ENCODE measurements at places on chromosomes 2 and 18.

GRCh38 chr2:54049365-54049764 lies 66.0 kb upstream of the ACYP2 start:
- DNase-seq, result no peak

DNA sequence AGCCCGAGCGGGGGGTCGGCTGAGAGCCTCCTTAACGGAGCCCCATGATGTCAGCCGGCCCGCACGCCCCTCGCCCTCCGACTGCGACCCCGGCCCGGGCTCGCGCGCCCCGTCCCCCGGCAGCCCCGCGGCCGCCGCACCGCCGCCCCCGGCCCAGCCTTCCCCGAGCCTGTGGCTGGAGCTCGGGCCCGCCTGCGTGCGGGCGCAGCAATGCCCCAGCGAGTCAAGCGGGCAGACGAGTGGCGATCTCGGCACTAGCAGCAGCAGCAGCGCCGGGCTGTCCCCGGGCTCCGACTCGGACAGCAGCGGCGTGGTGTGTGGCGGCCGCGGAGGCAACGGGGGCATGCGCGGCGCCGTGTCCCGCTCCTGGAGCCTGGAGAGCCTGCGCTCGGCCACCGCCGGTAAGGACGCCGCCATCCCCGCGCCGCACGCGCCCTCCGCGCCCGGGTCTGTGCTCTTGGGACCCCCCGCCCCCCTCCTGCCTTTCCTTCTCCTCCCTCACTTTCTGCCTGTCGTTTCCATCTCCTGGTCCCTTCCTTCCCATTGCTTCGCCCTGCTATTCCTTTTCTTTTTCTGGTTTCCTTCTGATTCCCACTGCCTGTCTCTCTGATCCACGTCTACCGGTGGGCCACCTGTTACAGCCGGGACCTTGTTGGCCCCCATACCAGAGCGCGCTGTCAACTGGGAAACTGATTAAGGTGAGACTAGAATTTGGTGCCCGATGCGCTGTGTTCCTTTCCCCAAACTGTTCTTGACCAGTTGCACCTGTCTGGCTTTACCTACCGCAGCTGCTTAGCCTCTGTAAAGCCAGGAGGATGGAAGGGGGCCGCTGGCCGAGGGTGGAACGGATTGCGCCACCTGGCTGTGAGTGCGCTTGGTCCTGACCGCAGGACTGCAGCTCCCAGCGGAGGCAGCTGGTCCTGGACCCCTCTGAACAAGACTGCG lies 127.4 kb downstream of the ARHGEF4 start:
- DNase-seq, result no peak

- no peak for DNase-seq
These were observed 432.0 kb downstream of the CCDC85A start for GRCh38 chr2:56615760-56616159.

- DNase-seq, result no peak
These were observed 57.8 kb downstream of the GALNT1 start for GRCh38 chr18:35639296-35639695.

DNA sequence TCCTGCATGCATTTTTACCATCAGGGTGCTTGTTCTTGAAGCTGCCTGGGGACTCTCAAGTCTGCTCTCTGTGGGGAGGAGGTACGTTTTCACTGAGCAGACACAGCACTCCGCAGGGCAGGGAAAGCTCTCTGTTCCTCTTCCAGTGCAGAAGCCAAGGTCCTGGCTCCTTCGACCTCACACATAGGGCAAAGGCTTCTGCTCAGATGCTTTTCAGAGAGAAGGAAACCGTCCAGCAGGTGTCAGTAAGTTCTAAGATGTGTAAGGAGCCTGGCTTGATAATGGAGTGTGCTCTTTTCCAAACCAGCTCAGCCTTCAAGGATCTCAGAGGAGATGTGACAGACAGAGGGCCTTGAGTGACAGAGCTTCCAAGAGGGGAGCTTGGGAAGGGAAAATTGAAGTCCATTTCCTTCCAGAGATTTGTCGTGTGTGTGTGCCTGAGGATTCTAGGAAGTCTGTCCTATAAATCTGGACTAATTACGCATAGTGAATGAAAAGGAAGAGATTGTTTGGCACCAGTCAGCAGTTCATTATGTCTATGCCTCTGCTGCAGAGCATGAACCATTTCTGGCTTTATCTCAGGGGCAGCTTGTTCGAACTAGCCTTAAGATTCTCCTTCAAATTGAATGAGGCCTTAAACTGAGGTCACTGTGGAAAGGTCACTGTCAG lies 67.3 kb upstream of the UPP2 start:
- DNase-seq, result no peak

DNA sequence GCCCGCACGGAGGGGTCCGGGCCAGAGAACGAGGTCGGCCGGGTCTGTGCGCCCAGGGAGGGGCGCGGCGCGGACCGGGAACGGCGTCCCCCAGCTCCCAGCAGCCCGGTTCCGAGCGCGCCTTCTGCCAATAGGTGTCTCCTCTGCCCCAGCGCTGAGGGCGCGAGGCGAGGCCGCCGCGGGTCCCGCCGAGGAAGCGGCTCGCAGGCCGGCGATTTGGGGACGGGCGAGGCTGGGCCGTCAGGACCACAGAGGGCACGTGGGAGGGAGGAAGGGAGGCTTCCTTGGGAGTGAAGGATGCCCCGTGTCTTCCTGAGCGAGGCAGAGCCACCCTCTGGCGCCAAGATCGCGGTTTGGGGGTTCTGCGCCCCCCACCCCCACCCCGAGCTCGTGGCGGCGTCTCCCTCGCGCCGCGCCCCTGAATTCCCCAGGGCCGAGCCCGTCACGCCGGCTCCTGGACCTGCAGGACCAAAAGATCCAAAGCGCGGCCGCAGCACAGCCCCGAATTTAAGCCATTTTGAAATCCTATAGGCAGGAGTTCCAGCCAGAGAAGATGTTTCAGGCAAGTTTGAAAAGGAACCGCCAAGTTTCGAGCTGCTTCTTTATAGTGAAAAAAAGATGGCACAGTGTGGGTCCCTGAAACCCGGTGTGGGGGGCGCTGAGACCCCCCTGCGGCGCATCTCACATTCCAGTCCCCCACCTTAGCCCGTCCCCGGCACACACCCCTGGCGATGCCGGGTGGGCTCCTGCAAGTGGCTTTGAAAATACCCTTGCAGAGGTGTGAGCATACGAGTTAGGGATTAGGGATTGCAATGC lies 909 bp downstream of the NFATC1 start:
- DNase-seq, result peak; percentile 71

- DNase-seq, result no peak
These were observed 59.9 kb downstream of the SMAD2 start for GRCh38 chr18:47870605-47871004.

DNA sequence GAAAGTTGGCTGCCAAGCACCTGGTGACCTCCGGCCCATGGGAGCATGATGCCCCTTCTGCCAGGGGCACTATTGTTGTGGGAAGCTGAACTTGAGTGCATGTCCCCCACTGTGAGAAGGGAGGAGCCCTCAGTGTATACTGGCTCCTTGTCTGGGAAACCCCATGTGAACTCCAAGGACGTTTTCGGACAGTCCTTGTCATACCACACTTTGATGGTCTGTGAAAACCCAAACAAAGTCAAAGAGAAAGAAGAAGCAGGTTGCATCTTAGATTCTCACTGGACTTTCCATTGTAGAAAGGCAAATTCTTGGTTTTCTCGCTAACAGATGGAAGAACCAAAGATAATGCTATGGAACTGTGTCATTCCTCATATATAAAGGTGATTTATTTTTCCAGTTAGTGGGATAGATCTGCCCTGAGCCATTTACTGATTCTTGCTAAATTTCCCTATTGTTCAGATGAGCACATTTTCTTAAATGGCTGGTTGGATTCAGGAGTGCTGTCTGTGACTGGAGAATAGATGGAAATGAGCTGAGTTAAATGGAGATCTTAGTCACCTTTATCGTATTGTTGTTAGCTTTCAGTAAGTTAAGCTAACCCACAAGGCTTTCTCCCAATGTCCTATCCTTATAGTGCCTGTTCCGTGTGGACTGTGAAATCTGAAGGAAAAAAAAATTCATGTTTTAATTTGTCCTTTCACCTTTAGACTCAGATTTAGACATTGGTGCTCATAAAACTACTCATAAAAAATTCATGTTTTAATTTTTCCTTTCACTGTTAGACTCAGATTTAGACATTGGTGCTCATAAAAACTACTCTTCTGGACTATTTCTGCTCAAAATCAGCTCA lies 166.6 kb downstream of the ACTR3 start:
- DNase-seq, result no peak

DNA sequence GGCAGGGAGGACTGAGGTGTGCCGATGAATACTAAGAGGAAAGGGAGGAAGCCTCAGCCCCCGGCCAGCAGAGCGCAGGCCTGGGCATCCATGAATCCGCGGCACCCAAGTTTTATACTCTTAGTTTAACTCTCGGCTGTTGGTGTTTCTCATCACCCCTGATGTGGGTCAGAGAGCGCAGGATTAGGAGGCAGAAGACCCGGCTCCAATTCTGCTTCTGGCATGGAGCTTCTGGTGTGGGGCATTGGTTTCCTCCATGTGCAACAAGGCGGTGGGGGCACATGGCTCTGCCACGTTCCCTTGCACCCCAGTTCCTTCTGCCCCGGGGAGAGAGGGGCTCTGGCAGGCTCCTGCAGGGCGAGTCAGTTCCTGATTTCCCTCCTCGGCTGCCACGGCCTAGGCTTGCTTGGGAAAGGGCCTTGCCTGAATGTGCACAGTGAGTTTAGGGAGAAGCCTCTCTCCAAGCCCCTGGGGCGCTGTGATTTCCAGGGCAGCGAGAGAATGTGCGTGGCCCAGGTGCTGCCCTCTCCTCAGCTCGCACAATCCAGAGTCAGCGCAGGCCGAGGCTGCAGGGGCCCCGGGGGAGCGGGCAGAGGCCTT lies 36.2 kb upstream of the DNMT3A start:
- no peak for DNase-seq

- DNase-seq, result no peak
These were observed 104.5 kb downstream of the MMADHC start for GRCh38 chr2:149483004-149483605.

DNA sequence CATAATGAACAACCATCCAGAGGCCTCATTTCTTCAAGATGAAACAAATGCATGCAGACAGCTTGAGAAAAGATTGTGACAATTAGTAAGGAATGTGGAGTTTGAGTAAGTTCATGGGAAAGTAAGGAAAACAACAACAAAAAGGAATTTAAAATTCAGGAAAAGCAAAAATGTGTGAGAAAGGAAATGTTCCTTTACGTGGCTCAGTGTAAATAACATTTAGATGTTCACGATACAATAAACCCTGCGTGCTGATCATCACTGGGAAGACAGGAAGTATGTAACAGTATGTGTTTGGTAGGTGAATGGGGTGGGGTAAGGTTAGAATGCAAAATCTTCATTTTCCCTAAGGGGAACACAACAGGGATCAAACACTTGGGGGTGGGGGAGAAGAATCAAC lies 72.7 kb downstream of the TRIP12 start:
- DNase-seq, result no peak

GRCh38 chr2:141015341-141016047 lies 1115.3 kb downstream of the LRP1B start:
- no peak for DNase-seq

GRCh38 chr2:96336104-96336775 lies 674 bp downstream of the NCAPH start:
- DNase-seq, result no peak

- no peak for DNase-seq
These were observed 12.5 kb downstream of the WIPF1 start for GRCh38 chr2:174585146-174585545.

GRCh38 chr2:86499326-86499725 lies 58.2 kb downstream of the KDM3A start:
- no peak for DNase-seq

DNA sequence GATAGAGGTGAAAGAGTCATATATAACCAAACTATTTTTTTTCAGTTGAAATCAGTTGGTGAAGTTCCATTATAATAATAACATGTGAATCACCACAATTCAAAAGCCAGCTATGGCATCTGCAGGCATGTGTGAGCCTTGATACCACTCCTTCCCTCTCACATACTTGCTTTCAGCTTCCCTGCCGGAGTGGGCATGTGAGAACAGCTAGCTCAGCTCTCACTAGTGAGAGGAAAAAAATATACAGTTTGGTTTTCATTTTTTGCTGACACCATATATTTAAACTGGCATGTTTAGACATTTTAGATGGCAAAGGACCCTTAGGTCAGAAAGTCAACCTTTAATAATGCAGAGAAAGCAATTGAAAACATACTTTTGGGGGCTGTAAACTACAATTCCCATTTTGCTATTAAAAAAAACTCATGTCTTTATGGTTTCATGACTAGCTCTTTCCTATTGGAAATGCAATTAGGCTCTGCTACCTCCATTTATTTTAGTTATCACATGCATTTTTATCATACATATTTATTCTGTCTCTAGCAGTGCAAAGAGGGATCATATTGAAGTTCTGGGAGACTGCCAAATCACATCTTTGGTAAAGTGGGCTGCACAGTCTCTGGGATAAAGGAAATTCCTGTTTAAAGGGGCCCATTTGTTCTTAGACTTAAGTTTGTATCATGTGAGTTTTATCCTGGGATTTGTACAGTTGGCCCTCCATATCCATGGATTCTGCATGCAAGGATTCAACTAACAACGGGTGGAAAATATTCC lies 33.2 kb upstream of the SLC40A1 start:
- no peak for DNase-seq

- no peak for DNase-seq
These were observed 145.3 kb downstream of the SPAG16 start for GRCh38 chr2:213429516-213429915.

DNA sequence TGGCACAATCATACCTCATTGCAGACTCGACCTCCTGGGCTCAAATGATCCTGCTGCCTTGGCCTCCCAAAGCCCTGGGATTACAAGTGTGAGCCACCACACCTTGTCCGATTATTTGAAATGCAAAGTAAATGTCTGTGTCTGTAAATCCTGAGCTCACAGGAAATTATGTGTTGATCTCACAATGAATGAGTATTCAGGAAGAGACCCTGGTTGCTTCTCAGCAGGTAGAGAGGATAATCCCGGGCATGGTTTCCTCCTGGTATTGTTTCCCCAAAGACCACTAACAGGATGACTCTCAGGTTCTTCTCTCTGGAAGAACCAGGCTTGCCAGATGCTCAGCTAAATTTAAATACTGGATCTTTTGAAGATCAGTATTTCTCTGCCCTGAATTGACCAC lies 147.6 kb downstream of the LDLRAD4 start:
- DNase-seq, result no peak

Measured in CD4-positive, alpha-beta T cell (primary cell).